ENCODE measurements at places on chromosomes 1 and 21.

DNA sequence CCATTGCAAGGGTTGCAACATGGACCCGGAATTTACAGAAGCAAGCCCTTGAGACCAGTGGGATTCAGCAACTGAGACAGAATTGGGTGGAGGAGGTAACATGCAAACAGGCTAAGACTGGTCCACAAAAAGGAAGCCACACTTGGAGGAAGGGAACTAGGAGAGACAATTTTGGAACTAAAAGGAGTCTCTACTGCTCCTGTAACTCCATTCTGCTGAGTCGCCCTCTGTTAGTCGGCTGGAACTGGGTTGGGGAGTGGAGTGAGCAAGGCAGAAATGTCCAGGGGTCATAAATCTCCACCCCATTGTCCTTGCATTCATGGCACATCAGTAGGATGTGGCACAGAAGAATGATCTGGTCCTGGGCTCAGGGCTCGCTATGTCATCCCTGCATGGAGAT lies 5.1 kb downstream of the LAMB3 start:
- no peak for DNase-seq

GRCh38 chr21:38688068-38688467 lies 117.7 kb upstream of the ETS2 start:
- no peak for DNase-seq

- no peak for DNase-seq
Observed at GRCh38 chr1:52955129-52955970, 28.3 kb downstream of the SCP2 start.

DNA sequence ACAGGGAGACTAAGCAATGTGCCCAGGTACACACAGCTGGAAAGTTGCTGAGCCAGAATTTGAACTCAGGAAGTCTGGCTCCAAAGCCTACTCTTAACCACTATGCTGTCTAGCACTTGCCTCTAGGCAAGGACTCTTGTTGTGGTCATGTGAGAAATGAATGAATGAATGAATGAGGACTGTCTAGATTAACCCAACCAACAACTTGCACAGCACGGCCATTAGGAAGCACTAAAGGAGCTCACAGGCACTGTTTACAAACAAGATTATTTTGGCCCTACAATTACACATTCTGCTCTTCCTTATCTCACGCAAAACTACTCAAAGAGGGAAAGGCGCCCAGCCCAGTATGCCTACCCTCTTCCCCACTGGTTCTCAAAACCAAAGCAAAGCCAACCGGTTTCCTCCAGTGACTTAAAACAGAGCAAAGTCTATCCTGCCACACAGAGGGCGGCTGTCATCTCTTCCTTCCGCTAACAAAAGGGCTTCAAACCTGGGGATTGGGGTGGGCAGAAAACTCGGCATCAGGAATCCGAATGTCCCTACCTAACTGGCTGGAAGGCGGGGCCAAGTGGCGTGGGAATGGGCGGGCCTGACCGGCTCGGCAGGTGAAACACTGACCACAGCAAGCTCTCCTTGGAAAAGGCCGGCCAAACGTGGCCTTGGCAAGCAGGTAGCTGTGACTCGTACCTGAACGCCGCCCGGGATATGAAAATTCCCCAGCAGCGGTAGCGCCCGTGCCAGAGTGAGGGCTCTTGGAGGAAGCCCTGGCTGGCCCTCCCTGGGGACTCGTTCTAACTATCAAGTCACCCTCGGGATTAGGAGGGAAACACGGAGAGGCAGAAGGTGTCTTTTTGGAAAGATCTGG lies 948 bp downstream of the STK40 start:
- peak; percentile 17 for DNase-seq

DNA sequence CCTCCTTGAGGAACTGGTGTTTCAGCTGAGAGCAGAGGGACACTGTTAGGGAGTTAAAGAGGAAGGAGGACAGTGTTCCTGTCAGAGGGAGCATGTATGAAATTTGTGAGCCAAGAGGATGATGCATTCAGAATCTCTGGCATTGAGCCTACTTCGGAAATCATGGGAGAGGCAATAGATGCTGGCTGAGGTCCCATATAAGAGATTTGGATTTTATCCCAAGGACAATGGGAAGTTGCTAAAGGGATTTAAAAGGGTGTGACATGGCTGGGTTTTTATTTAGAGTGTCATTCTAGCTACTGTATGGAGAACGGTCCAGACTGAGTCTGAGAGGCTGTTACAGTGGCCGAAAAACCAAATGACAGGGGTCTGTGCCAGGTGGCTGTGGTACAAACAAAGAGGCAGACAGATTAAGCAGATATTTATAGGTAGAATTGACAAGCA lies 403.2 kb upstream of the B3GALT2 start:
- DNase-seq, result no peak

- no peak for DNase-seq
Observed at GRCh38 chr1:115555446-115555845, 86.3 kb upstream of the VANGL1 start.

GRCh38 chr1:175673371-175674150 lies 69.8 kb downstream of the TNR start:
- DNase-seq, result no peak

- no peak for DNase-seq
Observed at GRCh38 chr1:99469550-99469971, 176.4 kb upstream of the PALMD start.

- DNase-seq, result no peak
Observed at GRCh38 chr1:214404154-214404553, 123.2 kb downstream of the SMYD2 start.

- DNase-seq, result no peak
Observed at GRCh38 chr1:244231572-244232315, 180.7 kb downstream of the ZBTB18 start.

DNA sequence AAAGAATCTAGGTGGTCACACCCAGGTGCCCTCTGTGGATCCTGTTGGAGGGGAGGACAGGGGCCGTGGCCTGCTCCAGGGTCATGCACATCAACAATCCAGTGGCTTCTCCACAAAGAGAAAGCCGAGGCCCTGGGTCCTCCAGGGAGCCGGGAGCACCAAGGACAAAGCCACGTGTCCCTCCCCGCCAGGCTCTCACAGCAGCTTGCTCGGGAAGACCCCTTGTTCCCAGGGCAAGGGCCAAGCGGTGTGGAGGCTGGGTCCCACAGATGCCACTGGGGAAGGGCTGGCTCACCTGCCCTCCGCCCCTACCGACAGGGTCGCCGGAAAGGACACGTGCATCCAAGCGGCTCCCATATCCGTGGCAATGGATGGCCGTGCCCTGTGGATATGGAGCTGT lies 192.9 kb upstream of the VAMP3 start:
- DNase-seq, result no peak

- DNase-seq, result no peak
Observed at GRCh38 chr1:12206792-12207424, 22.9 kb upstream of the VPS13D start.

DNA sequence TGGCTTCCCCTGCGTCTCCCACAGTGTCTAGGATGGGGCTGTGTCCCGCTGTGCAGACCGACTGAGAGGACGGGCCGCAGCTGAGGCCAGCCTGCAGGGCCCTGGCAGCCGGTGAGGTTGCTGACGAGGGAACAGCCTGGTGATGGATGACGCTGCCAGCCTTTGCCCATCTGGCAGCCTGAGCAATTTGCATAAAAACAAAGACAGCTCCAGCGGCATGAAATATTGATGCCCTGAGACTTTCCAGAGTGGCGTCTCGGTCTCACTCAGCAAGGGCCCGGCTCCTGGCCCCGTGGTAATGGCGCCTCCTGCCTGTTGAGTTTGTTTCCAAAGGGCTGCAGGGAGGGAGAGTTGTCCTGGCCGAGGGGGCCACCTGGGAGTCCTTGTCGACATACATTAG lies 19.1 kb upstream of the KCNA10 start:
- DNase-seq, result no peak

DNA sequence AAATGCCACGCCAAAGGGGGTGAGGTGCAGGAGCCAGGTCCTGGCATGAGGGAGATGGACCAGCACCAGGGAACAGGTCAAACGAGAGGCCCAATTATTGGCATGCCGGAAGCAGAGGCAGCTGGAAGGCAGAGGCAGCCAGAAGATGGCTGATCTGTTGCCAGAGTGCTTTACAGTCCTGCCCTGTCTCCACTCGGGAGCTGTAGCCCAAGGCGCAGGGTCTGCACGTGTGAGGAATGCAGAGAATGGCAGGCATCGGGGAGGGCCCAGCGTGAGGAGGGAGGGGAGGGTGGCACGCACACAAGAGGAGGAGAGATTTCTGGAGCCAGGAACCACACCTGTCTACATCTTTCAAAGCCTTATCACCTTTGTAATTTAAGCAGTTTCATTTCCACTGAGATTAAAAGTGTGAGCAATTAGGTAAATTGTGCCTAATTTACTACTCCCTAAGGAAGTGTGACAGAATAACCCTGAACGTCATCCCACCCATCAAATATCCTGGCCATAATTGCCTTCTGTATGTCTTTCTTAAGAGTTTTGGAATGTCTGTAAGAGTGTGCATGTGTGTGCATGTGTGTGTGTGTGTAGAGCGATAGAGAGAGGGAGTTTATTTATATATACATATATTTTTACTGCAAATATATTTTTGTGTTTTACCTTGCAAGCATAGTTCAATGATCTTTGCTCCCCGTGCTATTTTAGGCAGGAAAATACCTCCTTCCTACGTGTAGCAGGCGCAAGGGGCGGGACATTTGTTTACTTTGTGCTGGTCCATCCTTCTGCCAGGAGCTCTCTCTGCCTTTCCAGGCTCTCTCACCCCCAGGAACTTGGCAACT lies 125.5 kb upstream of the SERBP1 start:
- no peak for DNase-seq

GRCh38 chr1:197862671-197863070 lies 39.8 kb upstream of the C1orf53 start:
- no peak for DNase-seq

- DNase-seq, result no peak
Observed at GRCh38 chr1:226397011-226397926, 10.6 kb downstream of the PARP1 start.

- DNase-seq, result no peak
Observed at GRCh38 chr1:218080863-218081262, 204.2 kb upstream of the RRP15 start.

GRCh38 chr1:168081373-168082007 lies 55.2 kb downstream of the GPR161 start:
- no peak for DNase-seq

DNA sequence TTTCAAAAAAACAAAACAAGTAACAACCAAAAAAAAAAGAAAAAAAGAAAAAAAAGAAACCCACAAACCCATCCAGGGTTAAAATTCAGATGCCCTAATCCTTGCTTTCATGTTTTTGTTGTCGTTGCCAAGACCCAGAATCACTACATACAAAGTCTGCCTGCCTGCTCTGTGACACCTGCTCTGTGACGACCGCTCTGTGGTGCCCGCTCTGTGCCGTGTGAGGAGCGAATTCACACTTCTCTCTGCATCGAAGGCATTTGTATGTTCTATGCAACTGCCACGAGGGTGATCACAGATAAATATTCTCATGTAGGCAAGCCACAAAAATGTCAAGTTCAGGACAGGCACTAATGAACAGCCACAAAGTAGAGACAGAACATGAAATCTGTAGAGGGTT lies 178.6 kb downstream of the SLC45A1 start:
- no peak for DNase-seq

- no peak for DNase-seq
Observed at GRCh38 chr1:244041466-244042120, 9.5 kb upstream of the ZBTB18 start.

- no peak for DNase-seq
Observed at GRCh38 chr21:39630827-39631226, 18.1 kb downstream of the B3GALT5 start.

DNA sequence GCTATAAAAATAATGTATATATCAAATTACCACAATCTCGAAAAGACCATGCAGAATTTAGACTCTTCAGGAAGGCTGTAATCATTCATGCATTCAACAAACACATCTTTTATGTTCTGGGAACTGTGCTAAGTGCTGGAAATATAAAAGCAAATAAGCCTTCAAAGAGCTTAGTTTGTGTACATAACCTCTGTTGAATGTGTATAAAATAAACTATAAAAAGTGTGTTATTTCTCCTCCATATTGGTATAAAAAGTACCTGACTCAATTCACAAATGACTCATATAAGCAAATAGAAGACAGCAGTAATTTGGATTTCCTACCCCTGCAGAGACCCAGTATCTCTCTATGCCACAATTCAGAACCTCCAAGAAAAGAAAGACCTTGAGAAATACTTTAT lies 36.8 kb downstream of the RAB3GAP2 start:
- DNase-seq, result no peak

DNA sequence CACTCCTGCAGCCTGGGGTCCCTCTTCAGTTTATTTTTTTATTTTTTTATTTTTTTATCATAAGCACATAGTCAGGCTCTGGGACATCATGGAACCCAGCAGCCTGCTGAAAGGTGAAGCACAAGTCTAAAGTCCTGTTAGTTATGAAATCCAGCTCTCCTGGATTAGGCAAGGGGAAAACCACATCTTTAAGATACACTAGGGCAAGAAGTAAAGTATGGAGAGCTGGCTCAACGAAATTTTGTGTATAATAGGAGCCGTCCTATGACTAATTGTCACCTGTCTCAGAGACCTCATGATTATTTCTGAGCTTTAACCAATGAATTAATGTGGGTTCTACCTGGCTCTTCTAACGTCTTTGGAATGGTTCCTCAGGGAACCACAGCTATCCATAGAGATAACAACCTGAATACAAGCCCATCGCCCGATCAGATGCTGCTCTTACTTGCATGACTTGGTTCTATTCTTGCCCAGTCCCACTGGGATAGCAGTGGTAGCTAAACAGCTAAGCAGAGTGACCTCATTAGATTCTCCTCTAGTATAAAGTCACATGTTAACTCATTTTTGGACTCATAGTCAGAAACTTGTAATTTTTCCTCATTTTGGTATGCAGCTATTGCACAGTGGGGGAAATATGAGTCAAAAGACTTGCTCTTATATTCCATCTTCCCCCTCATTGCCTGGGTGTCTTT lies 122.7 kb downstream of the LMO4 start:
- no peak for DNase-seq

GRCh38 chr21:35159881-35160280 lies 110.8 kb upstream of the RUNX1 start:
- DNase-seq, result no peak

- DNase-seq, result no peak
Observed at GRCh38 chr1:25890239-25891034, 14.9 kb upstream of the PAQR7 start.

GRCh38 chr1:13617773-13618172 lies 34.1 kb downstream of the PDPN start:
- no peak for DNase-seq
